ENCODE measurements at places on chromosomes 2 and 18. TPM values are rescaled to one million over a fixed set of nuclear protein-coding genes. Genes with fewer than 3 reads are reported as not detected.

Gene NIFK
- total RNA-seq: 92.3 TPM

DNA sequence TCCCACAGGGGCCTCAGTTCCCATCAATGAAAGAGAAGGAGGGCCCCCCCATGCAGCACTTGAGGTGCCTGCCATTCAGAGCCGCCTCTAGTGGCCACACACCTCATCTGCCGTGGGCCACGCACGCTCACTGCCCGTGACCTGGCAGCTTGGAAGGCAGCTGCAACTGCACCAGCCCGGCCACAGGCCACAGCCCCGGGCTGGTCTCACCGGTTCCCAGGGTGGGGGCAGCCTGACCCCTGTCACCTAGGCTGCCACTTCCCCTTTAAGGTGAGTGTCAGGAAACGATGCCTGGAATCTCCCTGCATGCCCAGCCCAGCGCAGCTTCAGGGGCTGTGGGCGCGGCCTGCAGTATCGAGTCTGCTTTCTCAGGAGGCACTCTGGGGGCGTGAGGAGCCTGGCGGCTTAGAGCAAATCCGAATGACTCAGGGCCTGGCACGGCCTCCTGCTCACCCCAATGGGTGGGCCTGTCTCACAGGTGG, 2.6 kb downstream of the MAB21L4 start:
- DNase-seq: no peak

DNA sequence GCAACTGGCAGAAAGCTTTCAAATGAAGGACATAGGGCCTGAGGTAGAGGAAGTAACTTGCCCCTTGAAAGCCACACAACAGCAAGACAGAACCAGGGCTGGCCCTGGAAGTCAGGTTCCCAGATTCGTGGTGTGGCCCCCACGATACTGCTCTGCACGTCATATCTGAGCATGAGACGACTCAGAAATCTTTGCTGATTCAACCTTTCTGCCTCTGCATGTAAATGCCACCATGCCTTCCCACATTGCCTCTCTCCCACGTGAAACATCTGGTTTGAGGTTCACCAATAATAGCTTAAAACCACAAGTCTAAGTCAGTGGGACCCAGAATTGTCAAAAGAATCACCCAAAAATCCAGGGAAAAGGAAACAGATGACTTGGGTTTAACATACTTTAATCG, 214.0 kb upstream of the TRIB2 start:
- no peak for DNase-seq

- no peak for DNase-seq
These were observed 375.5 kb downstream of the PARD3B start for GRCh38 chr2:204920776-204921175.

Gene LOXHD1
- 0.29 TPM for total RNA-seq

DNA sequence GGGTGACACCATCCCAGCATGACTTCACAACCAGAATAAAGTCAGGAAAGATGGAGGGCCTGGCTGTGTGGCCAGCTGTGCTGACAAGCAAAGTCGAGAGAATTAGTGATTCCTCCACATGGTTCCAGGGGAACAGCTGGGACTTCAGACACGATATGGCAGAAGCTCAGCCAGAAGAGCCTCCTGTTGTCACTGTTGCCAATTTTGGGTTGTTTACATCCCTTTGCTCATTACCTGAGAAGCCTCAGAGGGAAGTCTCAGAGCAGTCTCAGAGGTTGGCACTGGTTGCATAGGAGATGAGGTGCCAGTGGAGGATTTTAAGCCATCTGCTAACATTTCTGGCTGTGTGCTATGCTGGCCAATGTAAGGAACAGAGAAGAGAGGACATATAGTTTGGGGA, 16.0 kb downstream of the LINC00305 start:
- DNase-seq: no peak

Gene BMP10
- total RNA-seq: not detected

DNA sequence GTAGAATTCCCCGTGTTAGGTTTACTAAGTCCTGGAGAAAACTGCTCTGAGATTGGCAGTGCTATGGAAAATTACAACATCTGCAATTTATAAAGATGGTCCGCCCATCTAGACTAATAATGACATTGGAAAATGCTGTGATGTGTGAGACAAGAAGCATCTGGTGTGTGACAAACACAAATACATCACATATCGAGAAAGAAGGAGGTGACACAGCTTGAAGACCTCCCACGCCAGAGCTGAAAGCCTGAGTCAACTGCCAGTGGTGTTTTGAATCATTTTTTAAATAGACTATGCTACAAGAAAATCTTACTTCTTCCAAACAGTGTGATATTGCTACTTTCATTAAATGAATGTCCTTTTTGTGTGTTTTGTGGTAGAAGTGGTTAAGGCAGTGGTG, 8.6 kb upstream of the ANO7 start:
- no peak for DNase-seq

GRCh38 chr2:156459720-156460119, 23.5 kb downstream of the GPD2 start:
- no peak for DNase-seq

- no peak for DNase-seq
These were observed 998.0 kb upstream of the FANCL start for GRCh38 chr2:59239146-59239545.

DNA sequence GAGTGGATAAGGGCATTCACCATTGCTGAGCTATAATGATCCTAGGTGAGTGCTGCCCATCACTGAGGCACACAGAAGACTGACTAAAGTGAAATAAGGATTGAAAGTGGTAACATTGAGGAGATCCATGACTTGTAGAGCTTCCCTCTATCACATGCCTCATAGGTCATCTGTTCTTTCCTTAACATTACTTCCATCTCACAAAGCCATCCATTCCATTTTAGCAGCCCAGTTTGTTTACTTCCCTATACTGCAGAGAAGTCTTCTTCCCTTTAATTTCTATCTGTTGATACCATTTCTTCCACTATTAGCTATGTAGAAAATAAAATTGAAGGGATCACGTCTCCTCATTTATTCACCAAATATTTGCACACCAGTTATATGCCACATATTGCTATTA, 32.1 kb downstream of the ME2 start:
- DNase-seq: no peak

All from ureter (tissue), 1 donor.